ENCODE measurements at places on chromosomes 16 and 17.
A peak's percentile ranks its signal among the peaks of the same experiment; 100 is the strongest.

GRCh38 chr17:81498953-81499600 is 13.5 kb downstream of the ACTG1 start:
- no peak for DNase-seq

GRCh38 chr17:62757500-62757951 is 50.6 kb downstream of the MARCHF10 start:
- no peak for DNase-seq

DNA sequence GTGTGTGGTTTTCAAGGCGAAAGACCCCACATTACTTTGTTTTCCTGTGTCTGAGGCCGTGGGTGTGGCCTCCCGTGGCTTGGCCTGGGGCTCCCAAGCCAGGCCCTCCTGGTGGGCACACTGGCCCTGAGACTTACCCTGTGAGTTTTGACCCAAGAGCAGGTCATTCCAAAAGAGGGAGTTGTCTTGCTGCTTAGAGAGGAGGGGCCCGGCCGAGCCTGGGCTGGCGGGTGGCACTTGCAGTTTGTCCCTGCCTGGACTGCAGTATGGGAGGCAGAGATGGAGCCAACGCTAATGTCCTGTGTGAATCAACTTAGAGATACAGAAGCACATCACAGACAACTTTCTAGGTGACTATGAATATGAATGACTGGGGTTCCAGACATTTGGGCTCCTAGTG is 22.7 kb downstream of the PLEKHG4 start:
- no peak for DNase-seq

GRCh38 chr16:55901566-55902217 is 26.5 kb upstream of the CES5A start:
- DNase-seq, result no peak

DNA sequence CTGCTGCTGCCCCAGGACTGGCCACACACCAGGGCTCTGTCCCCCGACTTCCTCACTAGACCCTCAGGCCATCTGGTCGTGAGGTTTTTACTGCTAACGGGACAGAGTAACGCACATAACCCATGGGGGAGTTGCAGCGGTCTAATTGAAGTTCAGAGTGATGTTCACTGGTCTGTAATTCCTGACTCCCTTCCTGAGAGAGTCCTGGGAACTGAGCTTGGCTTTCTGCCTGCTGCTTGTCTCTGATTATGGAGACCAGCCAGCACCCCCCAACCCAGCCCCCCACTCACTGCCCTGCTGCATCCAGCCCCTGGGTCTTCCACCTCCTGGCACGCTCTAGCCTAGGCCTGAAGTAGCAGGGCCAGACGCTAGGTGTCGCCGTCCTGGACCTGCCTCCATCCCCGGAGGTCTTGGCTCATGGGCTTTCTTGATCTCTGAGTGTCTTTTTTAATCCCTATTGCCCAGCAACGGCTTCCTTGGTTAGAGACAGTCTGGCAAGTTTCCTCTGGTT is 192.9 kb downstream of the CCDC182 start:
- DNase-seq, result peak; percentile 18

GRCh38 chr17:549177-550040 is 165.2 kb downstream of the VPS53 start:
- no peak for DNase-seq

DNA sequence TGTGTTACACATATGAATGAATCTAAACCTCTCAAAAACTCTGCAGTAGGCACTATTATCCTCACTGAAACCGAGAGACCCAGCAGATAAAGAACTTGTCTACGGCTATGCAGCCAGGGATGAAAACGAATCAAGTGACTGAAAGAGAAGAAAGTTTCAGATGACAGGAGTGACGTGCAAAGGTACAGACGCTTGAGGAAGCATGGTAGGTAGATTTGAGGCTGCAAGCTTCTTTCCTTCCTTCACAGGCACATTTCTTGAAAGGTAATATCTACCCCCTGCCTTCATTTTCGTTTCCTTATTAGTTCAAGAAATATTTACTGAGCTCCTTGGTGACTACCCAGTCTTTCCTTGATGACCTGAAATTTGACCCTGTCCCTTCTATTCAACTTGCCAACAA is 211.5 kb upstream of the AXIN2 start:
- DNase-seq, result no peak

DNA sequence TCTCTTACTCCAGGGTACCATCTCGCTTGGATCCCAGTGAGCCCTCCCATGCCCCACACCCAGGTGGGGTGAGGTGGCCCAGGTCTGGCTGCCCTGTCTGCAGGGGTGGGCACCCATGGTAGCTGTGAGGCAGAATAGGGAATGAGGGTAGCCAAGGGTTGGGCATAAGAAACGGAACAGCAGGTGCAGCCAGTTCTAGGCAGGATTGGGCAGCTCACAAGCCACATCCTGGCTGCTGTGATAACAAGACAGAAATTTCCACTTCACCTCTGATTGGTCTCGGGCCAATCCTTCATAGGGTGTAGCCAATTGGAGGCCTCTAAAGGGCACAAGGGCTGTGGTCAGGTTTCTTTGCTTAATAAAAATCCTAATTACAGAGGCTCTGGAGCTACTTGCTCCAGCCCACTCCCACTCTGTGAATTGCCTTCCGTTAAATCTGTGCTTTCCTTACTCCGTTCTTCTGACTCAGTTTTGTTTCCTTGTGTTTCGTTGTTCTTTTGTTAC is 1.5 kb upstream of the ARHGDIG start:
- DNase-seq, result peak; percentile 30

- DNase-seq, result no peak
Measured at GRCh38 chr16:18037051-18037450, 299.5 kb downstream of the NPIPA8 start.

DNA sequence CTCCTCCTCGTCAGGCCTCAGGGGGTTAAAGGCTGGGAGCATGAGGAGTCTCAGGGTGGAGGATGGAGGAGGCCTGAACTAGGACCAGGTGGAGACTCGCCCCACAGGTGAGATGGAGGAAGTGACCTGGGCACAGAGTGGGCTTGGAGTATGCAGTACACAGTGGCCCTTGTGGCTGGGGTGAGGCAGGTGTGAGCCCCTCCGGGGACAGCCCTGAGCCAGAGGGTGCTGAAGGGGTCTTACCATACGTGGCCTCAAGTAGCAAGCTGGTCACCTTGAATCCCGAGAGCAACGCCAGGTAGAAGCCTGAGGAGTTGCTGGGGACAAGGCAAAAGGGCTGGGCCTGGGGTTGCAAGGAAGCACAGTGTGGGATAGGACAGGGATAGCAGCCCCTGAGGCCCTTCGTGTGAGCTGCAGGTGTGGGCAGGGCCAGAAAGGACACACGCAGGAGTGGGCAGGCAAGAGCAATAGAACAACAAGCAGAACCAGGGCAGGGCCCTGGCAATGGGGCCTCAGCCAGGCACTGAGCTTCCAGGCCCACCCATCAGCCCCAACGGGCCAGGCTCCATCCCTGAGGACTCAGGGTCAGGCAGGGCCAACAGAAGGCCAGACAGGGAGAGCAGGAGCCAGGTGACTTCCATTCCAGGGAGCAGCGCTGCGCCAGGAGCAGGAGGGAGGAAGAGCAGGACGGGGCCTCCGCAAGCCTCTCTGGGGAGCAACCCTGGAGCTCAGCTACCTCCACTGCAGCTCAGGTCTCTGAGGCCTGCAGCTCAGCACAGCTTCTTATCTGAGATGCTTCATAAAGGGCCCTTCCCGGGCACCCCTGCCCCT is 64.2 kb upstream of the TNRC6C start:
- DNase-seq, result no peak

GRCh38 chr17:54544249-54544648 is 356.4 kb upstream of the TOM1L1 start:
- no peak for DNase-seq

DNA sequence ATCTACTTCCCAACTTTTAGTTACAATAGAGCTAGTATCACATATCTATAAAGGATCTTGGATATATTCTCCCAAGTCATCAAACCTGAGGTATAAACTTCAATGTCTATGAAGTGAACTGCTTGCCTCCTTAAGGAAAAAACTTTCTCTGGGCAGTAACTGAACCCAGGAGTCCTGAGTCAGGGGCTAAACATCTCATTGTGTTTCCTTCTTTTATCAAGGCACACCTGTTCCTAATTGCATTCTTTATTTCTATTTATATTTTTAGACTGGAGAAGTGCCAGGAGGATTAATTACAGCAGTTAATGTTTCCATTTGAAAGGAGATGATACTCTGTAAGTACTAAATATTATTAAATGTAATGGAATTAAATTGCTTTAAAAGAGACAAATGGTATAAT is 98.6 kb downstream of the CDH8 start:
- no peak for DNase-seq

GRCh38 chr17:73622381-73622780 is 21.9 kb downstream of the SDK2 start:
- no peak for DNase-seq

DNA sequence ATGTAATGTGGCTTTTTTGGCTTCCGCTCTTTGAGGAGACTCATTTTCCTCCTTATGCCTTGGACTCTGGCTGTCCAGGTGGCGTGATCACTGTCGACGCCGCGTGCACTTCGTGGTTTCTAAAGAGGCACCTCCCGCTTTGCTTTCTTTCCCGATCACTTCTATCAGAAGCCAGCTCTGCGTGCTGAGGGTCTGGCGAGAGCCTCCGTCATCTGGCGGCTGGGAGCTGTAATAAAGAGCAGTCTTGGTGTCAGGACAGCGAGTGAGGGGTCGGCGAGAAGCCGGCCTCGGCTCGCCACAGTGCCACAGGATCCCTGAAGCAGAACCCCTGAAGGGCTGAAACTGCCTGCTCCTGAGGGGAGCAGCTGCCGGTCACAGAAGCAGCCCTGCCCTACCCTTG is 7.4 kb downstream of the ZNF750 start:
- DNase-seq, result no peak

GRCh38 chr17:8359769-8360168 is 16.7 kb downstream of the KRABD2 start:
- DNase-seq, result no peak

GRCh38 chr17:81556863-81557262 is 4.7 kb upstream of the FAAP100 start:
- DNase-seq, result no peak

GRCh38 chr16:67518676-67519075 is 10.0 kb upstream of the RIPOR1 start:
- DNase-seq, result no peak
